Ecto neural progenitor cell (in vitro differentiated cells): ENCODE measurements at places on chromosomes 5 and 9.

DNA sequence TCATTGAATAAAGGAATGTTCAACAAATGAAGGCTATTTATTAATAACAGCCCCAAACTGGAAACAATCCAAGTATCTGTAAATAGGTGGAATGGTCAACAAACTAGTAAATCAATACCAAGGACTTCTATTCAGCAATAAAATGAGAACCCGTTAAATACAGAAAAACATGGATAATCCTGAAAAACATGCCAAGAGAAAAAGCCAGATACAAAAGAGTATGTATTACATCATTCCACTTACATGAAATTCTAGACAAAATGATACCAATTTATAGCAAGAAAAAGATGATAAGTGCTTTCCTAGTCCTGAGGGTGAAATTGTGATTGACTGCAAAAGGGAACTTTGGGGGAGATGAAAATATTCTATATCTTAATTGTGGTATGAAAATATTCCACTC lies 3.1 kb downstream of the PJA2 start:
- no peak for DNase-seq

GRCh38 chr5:33114361-33114760 lies 326.4 kb upstream of the TARS1 start:
- no peak for DNase-seq

DNA sequence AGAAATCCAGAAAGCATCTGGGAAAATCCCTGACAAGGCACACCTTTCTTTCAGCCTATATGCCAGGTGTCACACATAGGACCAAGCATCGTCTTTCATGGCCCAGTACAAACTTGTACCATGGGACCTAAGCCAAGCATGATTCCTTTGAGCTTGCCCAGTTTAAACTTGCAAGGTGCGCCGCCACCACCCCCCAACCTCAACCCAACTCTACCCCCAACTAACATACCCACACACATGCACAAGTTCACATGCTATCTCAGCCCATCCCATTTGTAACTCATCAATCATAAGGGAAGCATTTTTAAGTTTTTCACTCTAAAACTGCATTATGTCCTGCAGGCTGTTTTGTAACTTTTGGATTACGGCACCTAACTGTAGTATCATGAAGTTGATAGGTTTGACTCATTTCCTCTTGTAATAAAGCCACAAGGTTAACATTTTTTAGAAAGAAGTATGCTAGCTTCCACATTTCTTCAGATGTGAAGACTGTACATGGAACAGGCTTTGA lies 145.9 kb upstream of the FST start:
- no peak for DNase-seq

GRCh38 chr9:2132484-2133082 lies 117.4 kb downstream of the SMARCA2 start:
- no peak for DNase-seq

GRCh38 chr5:76821136-76821535 lies 2.3 kb downstream of the F2RL1 start:
- DNase-seq: no peak

DNA sequence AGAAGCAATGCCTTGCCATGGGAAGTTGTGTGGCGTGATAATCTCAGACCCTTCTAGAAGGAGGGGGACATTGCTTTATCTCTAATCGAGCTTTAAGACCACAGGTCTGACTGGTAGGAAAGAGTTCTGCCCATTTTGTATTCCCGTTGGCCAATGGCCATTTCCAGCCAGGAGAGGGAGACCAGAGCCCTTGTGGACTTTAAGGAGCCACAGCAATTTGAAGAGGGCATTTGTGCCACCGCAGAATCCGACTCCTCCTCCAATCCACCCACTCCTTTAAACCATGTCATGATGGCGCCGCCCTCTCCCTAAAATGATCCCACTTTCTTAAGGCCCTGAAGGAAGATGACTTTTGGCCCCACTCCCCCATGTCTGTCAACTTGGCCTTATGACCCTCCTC lies 560.5 kb upstream of the ADAMTS16 start:
- DNase-seq: no peak

DNA sequence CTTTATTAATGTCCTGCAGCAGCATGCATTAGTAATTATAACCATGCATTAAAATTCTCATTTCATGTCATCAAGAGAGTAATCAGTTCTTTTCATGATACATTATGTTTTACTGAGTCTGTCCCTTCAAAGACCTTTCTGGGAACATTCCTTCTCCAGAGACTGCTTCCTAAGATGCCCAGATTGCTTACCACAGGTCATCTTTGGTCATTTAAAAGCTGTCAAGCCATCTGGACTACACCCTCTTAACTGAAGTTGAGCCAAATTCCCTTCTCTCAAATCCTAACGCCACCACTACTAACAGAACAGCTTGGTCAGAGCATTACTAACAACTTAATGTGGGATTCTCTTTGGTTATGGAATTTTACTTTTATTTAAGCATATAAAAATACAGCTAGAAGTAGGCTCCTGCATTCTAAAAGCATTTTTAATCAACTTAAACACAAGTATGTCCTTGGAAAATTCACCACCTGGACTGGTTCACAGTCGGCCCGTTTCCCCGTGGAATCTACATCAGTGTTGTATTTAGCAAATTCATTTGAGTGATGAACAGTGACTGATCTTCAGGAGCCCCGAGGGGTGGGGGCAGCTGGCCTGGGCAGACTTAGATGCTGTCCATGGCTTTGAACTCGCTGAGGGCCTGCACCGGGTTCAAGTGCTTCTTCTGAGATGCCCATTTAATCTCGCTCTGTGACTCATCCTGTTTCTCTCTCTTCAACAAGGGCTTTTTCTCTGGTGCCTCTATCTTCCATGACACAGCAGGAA lies 92.8 kb upstream of the CCDC112 start:
- DNase-seq: no peak

- DNase-seq: no peak
These were observed 11.6 kb downstream of the ABL1 start for GRCh38 chr9:130846487-130847305.

DNA sequence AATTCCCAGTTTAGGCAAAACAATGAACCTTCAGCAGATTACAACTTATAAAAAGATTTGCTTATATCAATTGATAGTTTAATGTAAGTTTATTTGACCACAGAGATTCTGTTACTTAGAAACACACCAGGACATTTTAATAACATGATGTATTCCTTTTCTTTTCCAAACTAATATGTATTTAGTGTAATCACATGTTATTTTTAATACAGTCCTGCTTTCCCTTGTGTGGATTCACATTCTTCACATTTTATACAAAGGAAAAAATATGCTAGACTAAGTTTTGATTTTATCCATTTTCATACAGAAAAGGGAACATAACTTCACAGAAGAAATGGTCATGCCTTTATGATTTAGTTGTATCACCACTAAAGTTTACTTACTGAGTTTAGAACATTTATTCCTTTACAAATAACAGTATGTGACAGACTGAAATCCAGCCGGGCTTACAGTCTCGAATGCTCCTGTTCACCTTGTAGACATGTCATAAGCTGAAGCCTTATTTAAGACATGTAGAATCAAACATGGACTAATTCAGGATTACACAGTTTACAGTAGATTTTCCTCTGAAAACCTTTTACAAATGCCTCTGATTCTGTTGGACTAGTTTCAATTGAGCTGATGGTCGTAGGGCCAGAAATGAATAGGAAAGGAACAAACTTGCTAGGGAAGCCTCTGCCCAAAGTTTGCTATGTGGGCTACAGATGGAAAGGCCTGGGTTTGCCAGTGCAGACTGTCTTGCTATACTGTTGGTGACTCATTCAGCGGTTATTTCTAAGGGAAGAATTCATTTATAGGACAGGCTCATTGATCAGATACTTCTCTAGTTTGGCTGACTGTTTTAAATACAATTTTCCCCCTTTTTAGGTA lies 6.6 kb upstream of the ASPN start:
- no peak for DNase-seq

GRCh38 chr5:142474431-142475094 lies 149.7 kb upstream of the SPRY4 start:
- DNase-seq: no peak

DNA sequence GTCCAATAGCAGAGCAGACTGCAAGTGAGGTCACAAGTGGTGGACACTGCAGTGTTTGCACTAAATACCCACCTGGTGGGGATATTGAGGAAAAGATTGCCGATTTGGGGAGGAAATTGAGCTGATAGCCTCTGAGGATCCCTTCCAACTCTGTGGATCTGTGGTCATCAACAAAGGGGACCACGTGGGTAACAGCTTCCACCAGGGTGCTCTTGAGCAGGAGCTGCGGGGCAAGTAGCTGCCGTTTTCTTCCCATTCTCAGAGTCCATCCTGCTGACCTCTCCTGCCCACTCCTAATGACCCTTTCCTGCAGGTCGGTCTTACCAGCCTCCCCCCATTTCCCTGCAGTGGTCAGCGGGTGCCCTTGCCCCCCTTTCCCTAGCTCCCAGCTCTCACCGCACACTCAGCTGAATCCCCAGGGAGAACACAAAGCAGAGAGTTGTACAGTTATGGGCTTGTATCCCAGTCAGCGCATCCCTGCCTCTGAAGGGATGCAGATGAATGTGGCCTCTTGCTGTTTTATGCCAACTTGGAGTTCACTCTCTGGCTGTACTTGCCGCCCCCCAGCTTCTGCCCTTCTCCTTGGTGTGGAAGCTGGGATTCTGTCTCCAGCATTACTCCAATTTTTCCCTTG lies 18.0 kb downstream of the DAPK1 start:
- no peak for DNase-seq

GRCh38 chr9:116312221-116312620 lies 158.6 kb downstream of the PAPPA start:
- no peak for DNase-seq

DNA sequence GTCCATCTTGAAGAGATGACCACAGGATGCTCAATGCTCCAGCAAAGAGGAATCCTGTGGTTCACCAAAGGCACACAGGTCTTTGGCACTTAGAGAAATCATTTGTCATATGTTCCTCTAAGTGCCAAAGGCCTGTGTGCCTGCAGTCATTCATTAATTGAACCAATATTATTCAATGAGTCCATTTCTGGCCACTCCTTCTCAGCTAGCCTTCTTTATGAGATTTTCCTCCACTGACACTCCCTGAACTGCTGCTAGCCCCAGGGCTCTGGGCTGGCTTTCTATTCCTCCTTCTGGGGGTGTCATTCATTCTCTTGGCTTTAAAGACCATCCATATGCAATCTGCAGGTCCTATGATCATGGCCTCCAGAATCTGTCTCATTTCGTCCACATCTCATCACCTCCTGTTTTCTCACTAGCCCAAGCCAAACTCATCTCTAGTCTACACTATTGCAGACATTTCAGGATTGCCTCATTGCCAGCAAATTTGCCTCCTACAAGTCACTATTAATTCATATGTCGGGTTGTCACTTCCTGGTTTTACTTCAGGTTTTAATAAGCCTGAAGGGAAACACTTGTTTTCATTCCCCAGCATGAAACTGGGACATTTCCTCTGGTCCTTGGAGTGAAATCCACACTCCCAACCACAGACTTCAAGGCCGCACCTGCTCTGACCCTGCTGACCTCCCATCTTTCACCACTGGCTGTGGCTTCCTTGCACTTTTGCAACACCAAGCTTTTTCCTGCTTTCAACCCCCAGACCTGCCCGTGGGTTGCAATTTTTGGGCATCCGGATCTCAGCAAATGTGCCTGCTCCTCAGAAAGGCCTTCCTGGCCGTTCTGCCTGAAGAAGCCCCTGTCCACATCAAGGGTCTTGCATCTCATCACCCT lies 35.1 kb downstream of the KCNIP1 start:
- no peak for DNase-seq

GRCh38 chr9:132806723-132807421 lies 71.2 kb downstream of the AK8 start:
- no peak for DNase-seq

DNA sequence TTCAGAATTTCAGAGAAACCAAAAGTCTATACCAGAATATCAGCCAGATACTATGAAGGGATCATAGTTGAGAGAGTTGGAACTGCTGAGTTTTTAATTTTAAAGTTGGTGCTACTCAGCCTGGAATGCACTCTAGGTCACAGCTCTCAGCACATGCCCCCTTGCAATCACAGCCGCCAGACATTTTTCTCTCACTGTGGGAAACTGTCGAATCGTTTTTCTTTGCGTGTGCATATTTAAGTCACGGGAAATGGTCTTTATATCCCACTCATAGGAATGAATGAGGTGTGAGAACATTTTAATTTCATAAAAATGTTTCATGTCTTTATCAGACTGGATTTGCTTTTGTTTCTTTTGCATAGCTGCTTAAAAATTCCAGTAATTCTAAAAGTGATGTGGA lies 12.2 kb upstream of the SPDL1 start:
- DNase-seq: no peak

- no peak for DNase-seq
These were observed 45.2 kb upstream of the ANKRD31 start for GRCh38 chr5:75281716-75282465.

- DNase-seq: no peak
These were observed 113.3 kb downstream of the MTREX start for GRCh38 chr5:55421074-55421529.

DNA sequence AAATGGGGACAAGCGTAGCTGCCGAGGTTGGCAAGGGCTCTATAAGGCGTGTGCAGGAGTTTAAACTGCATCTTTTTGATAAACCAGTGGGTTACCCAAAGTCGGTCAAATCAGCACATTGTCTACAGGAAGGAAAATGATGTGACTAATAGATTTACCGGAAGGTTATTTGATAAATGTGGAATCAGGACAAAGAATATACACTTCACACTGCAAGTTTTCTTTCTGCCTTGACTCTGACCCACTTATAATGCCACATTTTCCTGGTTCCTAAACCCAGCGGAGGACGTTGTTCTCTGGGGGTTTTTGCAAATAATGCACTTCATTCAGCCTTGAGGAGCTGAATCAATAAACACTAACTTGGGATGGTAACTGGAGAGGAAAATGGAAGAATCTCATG lies 76.8 kb downstream of the TTLL11 start:
- DNase-seq: no peak

DNA sequence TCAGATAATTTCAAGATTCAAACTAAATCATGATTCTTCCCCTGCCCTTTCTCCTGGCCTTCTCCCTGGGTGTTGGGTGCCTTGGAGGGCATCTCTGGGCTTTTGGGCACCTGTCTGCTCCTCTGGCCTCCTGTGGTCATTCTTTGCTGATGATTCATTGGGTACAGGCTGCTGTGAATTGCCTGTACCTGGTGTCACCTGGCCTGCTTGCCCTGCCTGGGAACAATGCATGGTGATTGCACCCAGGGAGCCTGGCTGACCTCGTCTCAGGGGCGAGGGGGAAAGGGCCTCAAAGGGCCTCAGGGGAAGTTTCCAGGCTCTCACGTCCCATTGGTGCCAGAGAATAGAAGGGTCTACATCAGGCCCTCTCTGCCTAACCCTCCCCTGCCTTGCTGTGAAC lies 20.1 kb upstream of the CKMT2 start:
- DNase-seq: no peak

GRCh38 chr5:56313596-56313995 lies 80.5 kb upstream of the ANKRD55 start:
- no peak for DNase-seq

- DNase-seq: no peak
These were observed 565.5 kb downstream of the EBF1 start for GRCh38 chr5:158534203-158534602.

DNA sequence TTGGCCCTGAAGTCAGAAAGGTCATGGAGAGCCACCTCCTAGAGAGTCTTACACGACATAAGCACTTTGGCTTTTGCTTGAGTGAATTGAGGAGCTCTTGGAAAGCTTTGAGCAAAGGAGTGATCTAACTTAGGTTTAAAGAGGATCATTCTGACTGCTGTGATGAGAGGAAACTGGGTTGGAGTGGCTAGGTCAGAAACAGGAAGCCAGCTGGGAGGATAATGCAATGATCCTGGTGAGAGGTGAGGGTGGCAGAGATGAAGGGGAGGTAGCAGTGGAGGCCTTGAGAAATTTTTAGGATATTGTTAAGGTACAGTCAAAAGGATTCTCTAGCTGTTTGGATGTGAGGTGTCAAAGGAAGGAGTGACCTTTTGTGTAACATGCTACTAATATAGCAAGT lies 32.2 kb upstream of the ROPN1L start:
- DNase-seq: no peak

- no peak for DNase-seq
These were observed 1.2 kb downstream of the DAPK1 start for GRCh38 chr9:87498811-87499360.
